Psoas muscle (tissue), 8 donors: ENCODE measurements at places on chromosomes 12 and 14. TPM values are rescaled to one million over a fixed set of nuclear protein-coding genes. Genes with fewer than 3 reads are reported as not detected.

DNA sequence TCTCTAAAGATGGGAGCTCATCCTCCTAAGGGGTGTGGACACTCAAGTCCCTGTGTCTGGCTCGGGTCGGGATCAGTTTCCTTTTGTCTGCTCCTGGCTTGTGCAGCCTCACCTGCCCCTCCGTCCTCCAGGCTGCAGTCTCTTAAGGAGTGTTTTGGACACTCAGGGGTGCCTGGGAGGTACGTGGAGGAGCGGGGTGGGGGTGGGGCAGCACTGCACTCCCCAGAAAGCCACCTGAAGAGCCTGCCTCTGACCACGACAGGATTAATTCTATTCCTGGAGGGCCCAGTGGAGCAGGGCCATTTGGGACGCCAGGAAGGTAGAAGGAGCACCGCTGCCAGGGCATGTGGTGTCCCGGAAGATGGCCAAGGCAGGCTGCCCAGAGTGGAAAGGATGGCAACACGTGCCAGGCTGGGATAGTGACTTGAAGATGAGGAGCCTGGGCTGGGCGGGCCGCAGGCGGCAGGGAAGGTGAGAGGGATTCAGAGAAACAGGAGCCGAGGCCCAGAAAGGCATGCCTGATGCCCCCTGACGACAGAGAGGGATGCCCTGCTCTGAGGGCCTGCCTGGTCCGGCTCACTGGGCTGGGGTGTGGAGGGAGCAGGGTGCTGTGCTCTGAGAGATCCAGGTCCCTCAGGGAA lies 14.8 kb upstream of the LRTM2 start:
- DNase-seq, result peak; percentile 49

DNA sequence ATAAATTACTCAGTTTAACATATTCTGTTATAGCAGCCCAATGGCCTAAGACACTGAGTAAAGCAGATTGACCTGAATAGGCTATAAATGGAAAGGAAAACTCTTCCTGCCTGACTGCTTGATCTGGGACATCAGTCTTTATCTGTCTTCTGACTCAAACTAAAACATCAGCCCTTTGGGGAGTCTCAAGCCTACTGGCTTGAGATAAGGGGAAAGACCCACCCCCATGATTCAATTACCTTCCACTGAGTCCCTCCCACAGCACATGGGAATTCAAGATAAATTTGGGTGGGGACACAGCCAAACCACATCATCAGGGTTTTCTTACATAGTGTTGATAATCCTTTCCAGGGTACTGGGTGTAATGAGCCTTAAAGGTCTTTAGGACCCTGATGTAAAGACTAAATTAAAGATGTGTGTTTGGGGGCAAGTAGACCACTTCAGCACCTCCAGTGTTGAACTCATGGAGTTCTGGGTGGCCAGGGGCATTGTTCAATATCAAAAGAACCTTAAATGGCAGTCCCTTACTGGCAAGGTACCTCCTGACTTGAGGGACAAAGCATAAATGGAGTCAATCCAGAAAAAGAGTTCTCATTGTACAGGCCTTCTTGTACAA lies 67.8 kb downstream of the TSHR start:
- no peak for DNase-seq

DNA sequence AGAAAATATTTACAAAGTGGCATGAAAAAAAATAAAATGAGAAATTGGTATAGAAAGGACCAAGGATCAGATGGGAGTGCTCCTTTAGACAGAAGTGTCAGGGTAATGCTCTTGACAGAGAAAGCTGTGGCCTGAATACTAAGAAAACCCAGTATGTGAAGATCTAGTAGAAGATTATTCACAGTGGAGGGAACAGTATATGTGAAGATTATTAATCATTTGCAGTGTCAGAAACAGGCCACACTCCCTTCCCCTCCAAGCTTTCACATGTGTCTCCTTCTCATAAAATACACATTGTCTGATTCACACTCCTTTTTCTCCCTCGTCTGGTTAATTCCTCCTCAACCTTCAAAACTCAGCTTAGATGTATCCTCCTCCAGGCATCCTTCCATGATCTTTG lies 41.3 kb downstream of the CAPS2 start:
- no peak for DNase-seq

Gene MORN3
- not detected for total RNA-seq

- DNase-seq, result no peak
Observed at GRCh38 chr12:70853326-70853725, 67.2 kb downstream of the PTPRR start.

GRCh38 chr14:32809255-32809654 lies 129.4 kb upstream of the NPAS3 start:
- DNase-seq, result no peak

- DNase-seq, result no peak
Observed at GRCh38 chr14:64828071-64828470, 51.6 kb downstream of the SPTB start.

Gene DEPDC4
- total RNA-seq, result 0.47 TPM

DNA sequence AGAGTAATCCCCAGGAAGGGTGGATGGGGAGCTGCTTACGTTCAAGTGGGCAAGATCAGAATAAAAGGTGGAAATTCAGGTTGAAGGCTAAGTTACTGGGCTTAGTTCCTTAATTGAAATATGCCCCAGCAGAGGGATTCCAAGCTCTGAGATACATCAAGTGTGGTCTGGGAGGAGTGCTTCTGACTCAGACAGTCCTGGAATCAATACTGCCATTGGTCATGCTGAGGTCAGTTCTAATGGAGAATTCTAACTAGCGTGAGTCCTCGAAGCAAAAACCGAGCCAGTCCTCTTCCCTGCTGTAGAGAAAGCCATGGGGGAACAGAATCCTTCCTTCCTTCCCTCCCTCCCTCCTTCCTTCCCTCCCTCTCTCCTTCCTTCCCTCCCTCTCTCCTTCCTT lies 39.9 kb downstream of the NOS1 start:
- no peak for DNase-seq

GRCh38 chr14:99768381-99768780 lies 24.8 kb upstream of the EML1 start:
- DNase-seq, result no peak

DNA sequence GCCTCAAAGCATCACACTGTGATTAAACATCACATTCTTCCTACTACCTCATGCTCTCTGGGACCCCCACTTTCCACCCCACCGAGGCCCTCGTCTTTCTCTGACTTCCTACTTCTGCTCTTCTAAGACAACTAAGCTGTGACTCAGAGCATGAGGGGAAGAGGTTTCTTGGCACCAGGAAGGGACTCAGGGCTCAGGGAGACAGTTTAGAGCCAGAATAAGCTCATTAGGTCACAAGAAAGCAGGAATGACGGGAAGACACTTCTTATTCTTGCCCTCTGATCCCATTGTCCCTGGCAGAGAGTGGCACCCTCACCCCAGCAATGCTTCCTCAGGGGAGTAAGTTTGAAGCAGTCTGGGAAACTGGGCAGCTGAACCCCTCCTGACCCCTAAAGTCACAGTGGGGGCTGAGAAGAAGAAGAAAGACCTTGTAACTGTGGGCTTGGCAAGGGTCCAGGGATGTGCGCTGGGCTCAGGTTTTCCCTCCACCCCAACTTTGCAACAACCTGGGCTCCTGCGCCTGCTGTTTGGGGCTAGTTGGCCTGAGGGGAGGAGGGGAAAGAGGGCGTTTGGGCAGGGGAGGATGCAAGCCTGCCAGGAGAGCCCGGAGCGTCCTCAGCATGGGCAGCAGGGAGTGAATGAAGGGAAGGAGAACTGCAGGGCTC lies 64.6 kb upstream of the ACTN1 start:
- peak; percentile 19 for DNase-seq

Gene TEX52
- not detected for total RNA-seq

DNA sequence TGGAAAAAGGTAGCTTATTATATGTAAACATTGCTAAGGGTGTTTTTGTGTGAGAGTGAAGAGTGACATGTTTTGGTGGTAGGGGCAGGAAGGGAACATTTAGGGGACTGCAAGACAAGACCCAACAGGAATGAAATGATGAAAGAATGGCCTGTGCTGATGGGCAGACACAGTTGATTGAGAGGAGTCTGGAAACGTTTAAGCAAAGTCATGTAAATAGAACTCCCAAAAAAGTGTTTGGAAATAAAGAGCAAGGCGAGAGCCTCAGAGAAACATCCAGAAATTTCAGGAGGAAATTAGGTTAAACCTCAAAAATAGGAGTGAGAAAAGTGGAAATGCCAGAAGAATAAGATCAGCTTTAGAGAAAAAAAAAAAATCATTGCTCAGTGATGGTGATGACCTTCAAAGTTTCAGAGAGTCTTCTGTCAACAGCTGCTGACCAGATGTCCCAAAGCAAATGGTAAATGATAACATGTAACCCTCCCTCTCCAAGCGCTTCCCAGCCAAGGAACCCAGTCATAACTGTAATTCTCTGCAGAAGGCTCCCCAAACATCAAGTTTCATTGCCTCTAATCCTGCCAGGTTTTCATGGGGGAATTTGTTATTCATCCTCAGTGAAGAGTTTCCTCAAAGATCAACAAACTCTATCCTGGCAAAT lies 223.2 kb upstream of the FAR2 start:
- DNase-seq, result no peak

DNA sequence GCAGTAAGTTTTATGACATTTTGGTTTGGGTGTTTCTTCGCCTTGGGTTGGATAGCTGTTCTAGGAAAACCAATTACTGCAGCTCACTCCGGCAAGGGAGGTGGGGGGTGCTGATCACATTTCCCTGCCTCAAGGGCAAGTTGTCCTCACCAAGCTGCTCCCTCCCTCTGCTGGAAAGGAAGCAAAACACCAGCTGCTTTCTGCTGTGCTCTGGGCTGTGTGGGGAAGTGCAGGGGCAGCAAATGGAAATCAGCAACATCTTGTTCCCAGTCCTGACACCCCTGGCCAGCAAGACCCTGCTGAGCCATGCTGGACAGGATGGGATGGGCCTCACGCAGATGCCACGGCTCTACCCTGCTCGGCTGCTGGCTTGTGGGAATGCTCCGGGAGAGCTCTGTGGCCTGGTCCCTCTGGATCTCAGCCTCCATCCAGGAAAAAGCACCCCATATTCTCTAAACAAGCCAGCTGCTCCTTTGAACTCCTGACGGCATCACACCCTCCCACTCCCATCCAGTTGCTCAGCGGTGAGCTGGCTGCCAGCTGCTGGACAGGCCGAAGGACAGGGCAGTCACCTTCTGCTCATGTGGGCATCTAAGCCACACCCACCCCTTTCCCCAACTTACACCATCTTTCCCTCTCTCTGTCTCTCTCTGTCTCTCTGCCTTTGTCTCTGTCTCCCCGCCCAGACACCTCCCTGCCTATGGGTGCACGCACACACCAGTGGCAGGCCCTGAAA lies 52.4 kb upstream of the EIF5 start:
- DNase-seq, result no peak

Gene SLC5A8
- total RNA-seq, result not detected

DNA sequence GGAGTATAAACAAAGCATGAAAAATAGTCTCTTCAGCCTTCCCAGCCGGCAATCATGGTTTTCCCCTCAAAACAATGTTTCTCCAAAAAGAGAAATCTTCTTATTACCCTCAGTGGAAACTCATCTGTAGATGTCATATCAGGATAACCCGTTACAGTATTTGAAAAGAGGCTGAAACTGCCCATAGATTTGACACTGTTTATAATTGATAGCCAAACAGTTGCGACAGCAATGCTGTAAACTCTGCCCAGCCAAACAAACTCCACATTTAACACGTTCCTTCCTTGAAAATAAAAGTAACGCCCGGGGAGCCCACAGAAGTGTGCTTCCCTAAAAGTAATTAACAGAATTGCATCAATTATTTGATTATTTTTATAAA lies 201.3 kb upstream of the FOXN3 start:
- DNase-seq, result no peak

Gene ZNF410
- 22.7 TPM for total RNA-seq

DNA sequence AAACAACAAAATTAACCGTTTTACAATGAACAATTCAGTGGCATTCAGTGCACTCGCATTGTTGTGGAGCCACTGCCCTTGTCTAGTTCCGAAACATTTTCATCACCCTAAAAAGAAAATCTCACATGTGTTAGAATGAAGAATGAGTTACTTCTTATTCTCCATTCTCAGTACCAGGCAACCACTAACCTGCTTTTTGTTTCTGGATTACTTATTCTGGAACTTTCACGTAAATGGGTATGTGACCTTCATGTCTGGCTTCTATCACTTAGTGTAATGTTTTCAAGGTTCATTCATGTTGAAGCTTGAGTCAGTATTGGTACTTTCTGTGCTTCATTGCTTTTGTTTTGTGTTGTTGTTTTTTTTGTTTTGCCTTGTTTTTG lies 15.6 kb downstream of the RCOR1 start:
- DNase-seq, result no peak

DNA sequence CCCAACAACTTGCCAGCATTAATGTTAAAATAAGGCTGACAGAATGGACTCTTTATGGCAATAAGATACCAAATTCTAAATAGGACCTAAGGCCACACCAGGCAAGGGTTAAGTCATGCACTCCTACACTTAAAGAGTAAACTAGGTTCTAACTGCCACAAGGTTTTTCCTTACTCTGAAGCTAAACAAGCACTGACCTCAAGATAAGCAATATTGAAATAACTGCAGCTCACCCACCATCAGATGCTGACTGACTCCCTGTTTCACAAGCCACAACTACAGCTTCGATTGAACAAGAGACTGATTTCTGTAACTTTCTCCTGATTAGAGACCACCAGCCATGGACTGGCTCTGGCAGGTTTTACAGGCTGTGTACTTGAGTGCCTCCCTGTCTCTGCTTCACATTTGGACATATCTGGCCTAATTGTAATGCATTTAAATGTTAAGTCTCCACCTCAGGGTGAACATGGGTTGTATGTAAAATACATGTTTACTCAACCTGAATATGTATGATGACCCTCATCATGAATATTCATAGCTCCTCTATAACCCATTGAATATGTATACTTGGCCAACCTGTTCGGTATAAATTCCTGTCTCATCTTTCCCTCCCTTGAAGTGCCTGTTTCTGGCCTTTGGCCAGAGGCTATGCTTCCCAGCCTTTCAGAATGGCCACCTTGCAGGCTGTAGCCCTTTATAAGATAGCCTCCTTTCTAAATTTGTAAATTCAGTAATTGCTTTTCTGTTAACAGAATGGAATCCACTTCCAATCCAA lies 70.5 kb upstream of the DAAM1 start:
- no peak for DNase-seq

- DNase-seq, result no peak
Observed at GRCh38 chr14:95326987-95327386, 7.3 kb upstream of the CLMN start.

DNA sequence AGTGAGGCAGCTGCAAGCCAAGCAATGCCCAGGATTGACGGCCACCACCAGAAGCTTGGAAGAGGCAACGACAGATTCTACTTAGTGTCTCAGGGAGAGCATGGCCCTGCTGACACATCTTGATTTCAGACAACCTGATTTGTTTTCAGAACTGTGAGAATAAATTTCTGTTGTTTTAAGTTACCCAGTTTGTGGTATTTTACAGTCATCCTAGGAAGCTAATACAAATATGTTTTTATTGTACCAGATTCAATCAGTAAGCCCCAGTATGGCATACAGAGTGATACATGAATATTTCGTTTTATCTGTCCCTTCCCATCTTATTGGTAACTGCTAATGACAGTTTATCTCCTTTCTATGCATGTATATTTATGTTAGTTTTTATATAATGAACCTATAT lies 62.3 kb downstream of the SAMD4A start:
- DNase-seq, result no peak
